ENCODE measurements at places on chromosomes 12 and 14.

- H3K27ac ChIP-seq, result no peak overlapping the region
- H3K4me3 ChIP-seq, result no peak overlapping the region
- H3K36me3 ChIP-seq, result peaks cover 18% of the 10 kb centered on the region
Observed at GRCh38 chr12:19451196-19451595, 11.9 kb downstream of the AEBP2 start.

DNA sequence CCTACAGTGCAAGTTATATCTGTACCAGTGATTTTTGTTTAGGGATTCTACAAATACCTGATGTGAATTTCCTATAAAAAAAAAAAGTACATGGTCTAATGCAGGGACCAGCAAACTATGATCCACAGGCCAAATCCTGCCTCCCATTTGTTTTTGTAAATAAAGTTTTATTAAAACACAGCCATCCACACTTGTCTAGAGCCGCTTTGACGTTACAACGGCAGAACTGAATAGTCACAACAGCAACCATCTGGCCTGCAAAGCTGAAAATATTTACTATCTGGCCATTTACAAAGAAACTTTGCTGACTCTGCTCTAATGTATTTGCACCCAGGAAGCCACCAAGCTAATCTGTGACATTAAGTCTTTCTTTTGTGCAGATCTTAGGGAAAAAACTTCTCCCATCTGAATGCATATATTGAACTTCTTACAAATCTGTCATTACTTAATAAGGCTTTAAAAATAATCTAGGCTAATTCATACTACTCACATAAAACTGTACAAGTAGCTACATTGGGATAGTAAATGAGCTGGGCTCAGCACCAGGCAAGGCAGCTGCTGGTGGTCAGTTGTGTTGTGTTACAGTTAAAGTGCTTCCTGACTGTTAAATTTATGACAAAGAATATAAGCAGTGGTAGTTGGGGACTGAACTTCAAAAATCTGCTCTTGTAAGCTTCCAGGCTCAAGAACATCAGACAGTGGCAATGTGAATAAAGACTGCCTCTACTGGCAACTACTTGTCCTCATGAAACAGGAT is 303.3 kb downstream of the MED13L start:
- H3K27me3 ChIP-seq, result no peaks in the 10 kb centered on the region
- H3K36me3 ChIP-seq, result peaks cover 20% of the 10 kb centered on the region
- H3K4me1 ChIP-seq, result no peaks in the 10 kb centered on the region
- DNase-seq, result no peak
- H3K27ac ChIP-seq, result no peak overlapping the region

- peaks cover 7% of the 10 kb centered on the region for H3K27me3 ChIP-seq
- DNase-seq, result no peak
- no peak overlapping the region for H3K4me3 ChIP-seq
- H3K4me1 ChIP-seq, result no peaks in the 10 kb centered on the region
- no peaks in the 10 kb centered on the region for H3K36me3 ChIP-seq
- no peak overlapping the region for H3K27ac ChIP-seq
Observed at GRCh38 chr14:101233021-101233366, 328.3 kb upstream of the DIO3 start.

DNA sequence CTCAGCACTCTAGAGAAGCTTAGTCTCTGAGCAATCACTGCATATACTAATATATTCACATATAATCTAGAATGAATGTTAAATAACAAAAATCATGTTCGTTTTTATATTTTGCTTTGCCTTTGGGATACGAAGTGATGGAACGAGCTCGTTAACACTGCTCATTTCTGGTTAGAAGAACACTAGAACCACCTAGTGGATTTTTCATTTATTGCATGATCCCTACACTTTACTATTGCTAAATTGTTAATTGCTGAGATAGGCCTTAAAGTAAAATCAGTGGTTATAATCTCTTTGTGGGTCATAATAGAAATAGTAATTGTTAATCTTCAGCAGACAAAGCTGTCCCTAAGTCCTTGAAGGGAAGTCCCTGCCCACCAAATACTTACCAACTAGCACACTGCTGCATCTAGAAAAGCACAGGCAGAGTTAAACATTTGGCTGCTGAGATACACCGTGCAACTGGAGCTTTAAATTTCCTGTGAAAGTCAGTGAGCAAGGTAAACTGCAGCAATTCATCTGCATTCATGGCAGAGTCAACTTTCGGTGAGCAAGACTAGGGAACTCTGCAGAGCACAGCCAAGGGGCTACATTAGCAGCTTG is 353.7 kb downstream of the APAF1 start:
- H3K27me3 ChIP-seq, result peaks cover 5% of the 10 kb centered on the region
- no peak overlapping the region for H3K27ac ChIP-seq
- no peak for DNase-seq
- H3K4me1 ChIP-seq, result no peaks in the 10 kb centered on the region
- no peaks in the 10 kb centered on the region for H3K36me3 ChIP-seq
- H3K4me3 ChIP-seq, result no peak overlapping the region

- H3K27ac ChIP-seq, result peak overlapping the region; percentile 72
- no peaks in the 10 kb centered on the region for H3K36me3 ChIP-seq
- peak; percentile 27 for DNase-seq
- H3K4me3 ChIP-seq, result no peak overlapping the region
- H3K4me1 ChIP-seq, result peaks cover 30% of the 10 kb centered on the region
- H3K27me3 ChIP-seq, result peaks cover 5% of the 10 kb centered on the region
Observed at GRCh38 chr12:52837413-52837741, 3.3 kb upstream of the KRT79 start.

DNA sequence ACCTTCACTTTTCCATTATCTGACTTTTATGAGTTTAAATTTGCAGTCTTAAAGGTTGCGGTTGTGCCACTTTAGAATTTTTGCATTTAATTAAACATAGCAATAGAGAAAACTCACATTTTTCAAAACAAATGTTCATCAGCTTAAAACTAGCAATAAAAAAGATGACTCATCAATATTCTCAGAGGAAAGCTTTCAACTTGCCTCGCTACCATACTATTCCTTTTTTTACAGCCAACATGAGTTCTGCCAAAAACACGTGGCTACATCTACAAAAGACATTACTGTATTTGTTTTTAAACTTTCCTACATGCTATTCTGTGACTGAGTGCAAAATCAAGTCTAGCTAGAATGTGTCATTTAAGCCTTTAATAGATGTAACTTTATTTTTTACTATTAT is 497.1 kb downstream of the RPS29 start:
- no peak overlapping the region for H3K27ac ChIP-seq
- no peak for DNase-seq
- H3K4me1 ChIP-seq, result no peaks in the 10 kb centered on the region
- H3K4me3 ChIP-seq, result no peak overlapping the region

- no peaks in the 10 kb centered on the region for H3K4me1 ChIP-seq
- no peak overlapping the region for H3K27ac ChIP-seq
- peaks cover 3% of the 10 kb centered on the region for H3K27me3 ChIP-seq
- H3K36me3 ChIP-seq, result no peaks in the 10 kb centered on the region
- no peak overlapping the region for H3K4me3 ChIP-seq
Observed at GRCh38 chr14:67566908-67567307, 33.2 kb downstream of the PIGH start.

DNA sequence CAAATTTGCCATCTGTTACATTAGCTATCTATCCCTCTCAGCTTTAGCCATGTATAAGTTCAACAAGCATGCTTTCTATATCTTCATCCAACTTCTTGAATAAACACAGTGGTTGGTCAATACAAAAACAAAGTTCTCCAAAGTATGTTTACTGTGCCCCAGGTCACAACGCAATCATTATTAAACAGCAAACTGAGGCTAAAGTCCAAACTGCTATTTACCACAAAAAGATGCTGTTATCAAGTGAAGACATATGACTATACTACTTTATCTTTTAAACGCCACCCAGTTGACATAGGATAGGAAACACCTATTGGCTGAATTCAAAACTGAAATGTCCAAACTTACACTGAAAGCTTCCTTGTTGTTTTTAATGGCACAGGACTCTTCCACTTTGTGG is 11.7 kb downstream of the ZCCHC8 start:
- H3K27me3 ChIP-seq, result no peaks in the 10 kb centered on the region
- no peak overlapping the region for H3K4me3 ChIP-seq
- H3K36me3 ChIP-seq, result peaks cover 46% of the 10 kb centered on the region
- peak overlapping the region; percentile 42 for H3K27ac ChIP-seq
- DNase-seq, result no peak

GRCh38 chr12:124394462-124395128 is 99.7 kb downstream of the RFLNA start:
- H3K27ac ChIP-seq, result peak overlapping the region; percentile 19
- no peak for DNase-seq
- H3K27me3 ChIP-seq, result no peaks in the 10 kb centered on the region
- H3K36me3 ChIP-seq, result peaks cover 6% of the 10 kb centered on the region
- peaks cover 33% of the 10 kb centered on the region for H3K4me1 ChIP-seq

GRCh38 chr12:20232931-20233675 is 135.2 kb upstream of the PDE3A start:
- DNase-seq, result no peak
- no peaks in the 10 kb centered on the region for H3K4me1 ChIP-seq
- H3K36me3 ChIP-seq, result no peaks in the 10 kb centered on the region
- no peak overlapping the region for H3K27ac ChIP-seq

DNA sequence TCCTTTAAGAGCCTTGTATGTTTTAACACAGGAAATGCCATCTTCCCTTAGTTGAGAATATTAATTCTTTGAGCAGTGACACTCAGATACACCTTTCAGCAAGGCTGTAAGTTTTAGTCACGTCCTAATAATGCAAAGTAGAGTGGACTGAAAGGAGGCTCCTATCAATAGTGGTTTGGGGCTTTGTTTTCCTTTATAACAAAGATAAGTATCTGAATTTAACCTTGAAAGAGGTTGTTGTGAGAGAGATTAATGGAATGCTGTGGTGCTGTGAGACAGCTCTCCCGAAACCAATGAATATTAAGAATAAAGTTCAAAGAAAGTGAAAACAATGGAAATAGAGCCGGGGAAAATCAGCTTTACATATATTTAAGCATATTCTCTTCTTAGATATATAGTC is 259.6 kb downstream of the ERC1 start:
- no peak for DNase-seq
- H3K4me3 ChIP-seq, result no peak overlapping the region
- no peaks in the 10 kb centered on the region for H3K27me3 ChIP-seq

- peak overlapping the region; percentile 5 for H3K27ac ChIP-seq
- no peak for DNase-seq
- no peaks in the 10 kb centered on the region for H3K36me3 ChIP-seq
Observed at GRCh38 chr14:101721111-101721510, 40.4 kb upstream of the PPP2R5C start.

DNA sequence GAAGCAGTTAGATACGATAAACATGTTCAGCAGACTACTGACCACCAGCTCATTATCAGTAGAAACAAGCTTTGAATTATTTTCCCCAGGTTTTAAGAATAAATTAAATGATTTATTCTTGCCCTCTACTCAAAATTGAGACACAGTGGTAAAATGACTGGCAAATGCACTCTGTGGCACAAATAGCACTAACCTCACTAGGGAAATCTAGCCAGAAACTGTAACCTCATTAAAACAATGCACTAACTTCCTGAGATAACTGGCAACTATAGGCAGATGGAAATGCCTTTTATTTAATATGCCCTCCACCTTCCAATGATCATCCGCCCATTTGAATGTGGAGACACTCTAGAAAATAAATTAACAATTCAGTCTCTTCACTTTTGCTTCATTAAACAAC is 33.2 kb downstream of the CPNE8 start:
- peaks cover 3% of the 10 kb centered on the region for H3K36me3 ChIP-seq
- H3K4me3 ChIP-seq, result no peak overlapping the region
- DNase-seq, result no peak
- H3K4me1 ChIP-seq, result no peaks in the 10 kb centered on the region
- H3K27me3 ChIP-seq, result no peaks in the 10 kb centered on the region

DNA sequence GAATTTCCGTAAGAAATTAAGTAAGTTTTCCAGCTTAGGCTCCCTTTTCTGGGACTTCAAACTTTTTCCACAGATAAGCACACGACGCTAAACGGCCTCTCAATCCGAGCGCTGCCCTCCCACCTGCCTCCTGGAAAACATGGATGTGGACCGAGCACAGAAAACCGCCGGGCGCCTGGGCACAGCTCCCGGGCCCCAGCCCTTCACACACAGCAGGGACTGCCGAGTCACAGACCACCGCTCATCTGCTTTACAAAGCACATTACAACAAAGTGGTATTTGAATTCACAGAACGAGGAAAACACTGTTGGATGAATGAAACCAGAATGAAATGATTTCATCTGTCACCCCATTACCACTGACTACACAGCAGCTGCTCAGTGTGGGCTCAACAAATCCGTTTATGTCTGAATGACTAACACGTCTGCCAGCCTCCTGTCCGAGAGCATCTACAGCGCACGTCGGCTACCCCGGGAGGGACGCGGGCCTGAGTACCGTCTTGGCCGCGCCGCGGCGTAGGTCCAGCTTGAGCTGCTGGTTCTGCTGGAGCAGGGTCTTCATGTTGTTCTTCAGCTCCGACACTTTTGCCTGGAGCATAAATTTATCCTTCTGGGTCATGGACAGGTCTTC is 13.1 kb upstream of the ANKLE2 start:
- peaks cover 42% of the 10 kb centered on the region for H3K4me1 ChIP-seq
- no peak for DNase-seq
- H3K27ac ChIP-seq, result no peak overlapping the region
- peaks cover 46% of the 10 kb centered on the region for H3K36me3 ChIP-seq

DNA sequence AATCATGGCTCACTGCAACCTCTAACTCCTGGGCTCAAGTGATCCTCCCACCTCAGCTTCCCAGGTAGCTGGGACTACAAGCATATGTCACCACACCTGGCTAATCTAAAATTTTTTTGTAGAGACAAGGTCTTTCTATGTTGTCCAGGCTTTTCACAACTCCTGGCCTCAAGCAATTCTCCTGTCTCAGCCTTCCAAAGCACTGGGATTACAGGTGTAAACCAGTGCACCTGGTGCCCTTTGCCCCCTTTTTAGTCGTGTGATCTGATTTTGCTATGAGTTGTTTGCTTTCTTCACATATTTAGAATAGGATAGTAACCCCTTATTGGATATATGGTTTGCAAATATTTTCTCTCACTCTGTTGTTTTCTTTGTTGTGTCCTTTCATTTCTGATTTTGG is 1.7 kb upstream of the RAD52 start:
- peak overlapping the region; percentile 0 for H3K27ac ChIP-seq
- H3K4me3 ChIP-seq, result no peak overlapping the region
- no peak for DNase-seq
- H3K4me1 ChIP-seq, result peaks cover 29% of the 10 kb centered on the region

DNA sequence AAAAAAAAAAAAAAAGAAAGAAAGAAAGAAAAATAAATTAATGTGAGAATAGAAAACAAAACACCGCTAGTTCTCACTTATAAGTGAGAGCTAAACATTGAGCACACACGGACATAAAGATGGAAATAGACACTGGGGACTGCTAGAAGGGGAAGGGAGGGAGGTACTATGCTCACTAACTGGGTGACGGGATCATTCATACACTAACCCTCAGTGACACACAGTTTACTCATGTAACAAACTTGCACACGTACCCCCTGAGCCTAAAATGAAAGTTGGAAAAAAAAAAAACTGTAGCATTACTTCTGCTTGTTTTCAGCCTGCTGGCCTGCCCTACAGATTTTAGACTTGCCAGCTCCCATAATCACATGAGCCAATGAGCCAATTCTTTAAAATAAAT is 10.5 kb upstream of the PRMT5 start:
- no peak overlapping the region for H3K27ac ChIP-seq
- H3K36me3 ChIP-seq, result peaks cover 31% of the 10 kb centered on the region
- no peaks in the 10 kb centered on the region for H3K4me1 ChIP-seq
- DNase-seq, result no peak
- H3K27me3 ChIP-seq, result no peaks in the 10 kb centered on the region

Measured in activated CD4-positive, alpha-beta T cell treated with anti-CD3 and anti-CD28 coated beads for 36 hours (primary cell).